ENCODE measurements at places on chromosomes 7 and 10.

DNA sequence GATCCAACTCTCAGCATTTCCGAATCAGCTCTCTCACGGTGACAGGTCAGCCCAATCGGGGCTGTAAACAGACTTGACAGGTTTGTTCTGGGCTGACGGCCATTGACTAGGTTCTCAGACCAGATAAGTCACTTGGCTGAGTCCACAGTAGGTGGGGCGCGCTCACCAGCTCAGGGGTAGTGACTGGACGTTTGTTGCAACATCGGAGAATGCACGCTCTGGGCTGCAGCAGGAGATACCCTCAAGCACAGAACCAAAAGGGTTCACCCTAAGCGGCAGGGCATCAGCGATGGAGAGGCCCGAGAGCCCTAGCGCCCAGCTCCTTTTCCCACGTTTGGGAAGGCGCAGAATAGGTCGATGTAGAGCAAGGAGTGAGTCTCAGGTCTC, 1.8 kb downstream of the KLLN start:
- DNase-seq, result no peak

- DNase-seq, result no peak
These were observed 639.0 kb downstream of the IPMK start for GRCh38 chr10:57628592-57629284.

DNA sequence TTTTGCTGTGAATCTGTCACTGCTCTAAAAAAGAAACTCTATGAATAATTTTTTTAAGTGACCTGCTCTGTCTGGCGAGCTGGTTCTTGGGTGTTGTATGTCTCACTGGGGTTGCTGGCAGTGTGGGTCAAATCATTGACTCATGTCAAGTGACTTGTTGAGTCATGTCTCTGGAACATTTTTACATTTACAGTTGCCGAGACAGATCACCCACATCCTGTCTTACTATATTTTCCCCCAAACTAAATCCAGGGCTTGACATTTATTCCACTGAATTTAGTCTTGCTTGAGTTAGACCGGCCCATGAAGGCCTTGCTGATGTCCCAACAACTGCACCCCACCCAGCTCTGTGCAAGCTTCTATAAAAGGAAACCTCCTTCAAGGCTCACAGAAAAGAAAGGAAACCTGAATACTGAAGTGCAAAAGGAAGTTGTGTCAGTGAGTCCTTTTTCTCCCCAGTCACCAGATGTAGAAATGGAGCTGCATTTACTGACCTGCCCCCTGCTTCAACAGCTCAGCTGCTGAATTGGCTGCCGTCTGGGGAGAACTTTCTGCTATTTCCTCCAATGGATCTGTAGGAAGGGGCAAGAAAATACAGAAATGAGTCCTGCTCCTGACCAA, 290.3 kb downstream of the TNS3 start:
- no peak for DNase-seq

- DNase-seq, result no peak
These were observed 184.2 kb downstream of the KMT2E start for GRCh38 chr7:105198223-105198622.

- DNase-seq, result no peak
These were observed 67.6 kb downstream of the IDE start for GRCh38 chr10:92506336-92506735.

- no peak for DNase-seq
These were observed 139.3 kb upstream of the ODAD2 start for GRCh38 chr10:28137907-28138880.

- peak; percentile 31 for DNase-seq
These were observed 9.9 kb downstream of the ZNF511 start for GRCh38 chr10:133318494-133319127.

DNA sequence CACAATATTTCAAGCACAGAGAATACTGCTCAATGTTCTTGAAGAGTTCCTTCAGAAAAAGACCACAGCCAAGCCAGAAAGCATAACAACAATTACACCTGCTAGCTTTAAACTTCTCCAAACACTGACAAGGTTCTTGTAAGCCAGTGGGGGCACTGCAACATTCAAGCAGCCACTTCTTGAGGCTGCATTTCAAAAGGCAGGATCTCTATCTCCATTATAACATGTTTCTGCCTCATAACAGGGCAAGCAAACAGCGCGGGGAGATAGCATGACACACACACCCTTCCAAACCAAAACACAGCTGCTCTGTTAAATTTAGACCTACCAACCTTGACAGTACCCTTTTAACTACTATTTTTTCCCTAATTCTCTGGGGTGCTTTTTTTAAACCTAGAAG, 30.8 kb downstream of the CHCHD3 start:
- DNase-seq, result no peak

DNA sequence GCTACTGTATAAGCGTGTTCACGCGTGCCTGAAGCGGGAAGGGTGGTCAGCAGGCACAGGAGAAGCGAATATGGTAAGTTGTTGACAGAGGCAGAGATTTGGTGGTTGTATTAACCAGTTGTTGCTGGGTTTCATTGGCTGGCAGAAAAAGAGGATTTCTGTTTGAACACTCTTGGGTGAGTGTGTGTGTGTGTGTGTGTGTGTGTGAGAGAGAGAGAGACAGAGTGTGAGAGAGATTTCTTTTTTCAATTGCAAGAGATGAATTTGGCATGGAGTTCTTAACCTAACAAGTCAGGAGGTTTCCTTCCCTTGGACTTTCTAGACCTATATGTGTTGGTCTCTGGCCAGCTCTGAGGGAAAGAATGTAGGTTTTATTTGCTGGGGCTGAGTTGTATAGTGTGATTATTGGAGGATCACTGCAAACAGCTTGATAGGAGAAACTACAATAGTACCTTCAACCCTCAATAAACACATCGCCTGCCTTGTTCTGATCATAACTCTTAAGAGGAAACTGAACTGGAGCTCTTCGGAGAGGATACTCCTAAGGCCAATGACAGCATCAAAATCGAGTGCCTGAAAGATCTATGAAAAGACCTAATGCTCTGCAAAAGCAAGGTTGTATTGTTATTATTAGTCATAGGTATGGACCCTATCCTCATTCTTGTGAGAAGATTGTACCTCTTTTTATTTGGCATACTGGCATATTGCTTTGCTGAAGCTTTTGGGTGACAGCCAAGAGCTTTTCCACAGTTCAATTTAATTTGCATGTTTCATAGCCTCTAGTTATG, 1.2 kb downstream of the MCU start:
- DNase-seq, result no peak

DNA sequence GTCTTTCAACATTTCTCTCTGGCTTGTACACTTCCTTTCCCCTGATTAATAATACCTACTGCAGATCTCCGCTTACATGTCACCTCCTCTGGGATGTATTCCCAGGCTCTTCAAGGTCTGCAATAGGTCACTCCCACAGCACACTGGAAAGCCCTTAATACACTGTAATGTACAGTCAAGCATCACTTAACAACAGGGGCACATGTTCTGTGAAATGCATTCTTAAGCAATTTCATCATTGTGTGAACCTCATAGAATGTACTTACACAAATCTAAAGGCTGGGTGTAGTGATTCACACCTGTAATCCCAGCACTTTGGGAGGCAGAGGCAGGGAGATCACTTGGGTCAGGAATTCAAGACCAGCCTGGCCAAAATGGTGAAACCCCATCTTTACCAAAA, 1.9 kb downstream of the COX15 start:
- DNase-seq, result no peak

DNA sequence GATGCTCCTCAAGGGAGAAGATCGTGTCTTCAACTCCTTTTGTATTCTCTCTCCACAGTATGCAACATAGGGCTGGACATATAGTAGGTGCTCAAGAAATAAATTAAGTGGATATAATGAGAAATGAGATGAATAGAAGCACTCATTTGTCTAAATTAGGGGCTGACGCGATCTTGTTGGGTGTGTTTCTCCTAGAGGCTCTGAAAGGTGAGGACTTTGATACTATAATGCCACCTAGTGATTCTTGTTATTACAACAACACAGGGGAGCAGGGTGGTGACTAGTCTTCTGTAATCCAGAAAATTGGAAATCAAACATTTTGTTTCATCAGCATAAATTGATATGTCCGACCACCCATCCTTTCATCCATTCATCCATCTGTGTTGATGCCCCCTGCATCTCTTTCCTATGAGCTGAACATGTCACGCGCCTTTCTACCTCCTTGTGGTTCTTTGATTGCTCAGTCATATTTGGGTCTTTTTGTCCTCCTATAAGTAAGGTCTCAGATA, 3.5 kb upstream of the CFAP58 start:
- DNase-seq, result no peak

GRCh38 chr7:44131173-44132029, 8.1 kb upstream of the POLD2 start:
- DNase-seq, result no peak

DNA sequence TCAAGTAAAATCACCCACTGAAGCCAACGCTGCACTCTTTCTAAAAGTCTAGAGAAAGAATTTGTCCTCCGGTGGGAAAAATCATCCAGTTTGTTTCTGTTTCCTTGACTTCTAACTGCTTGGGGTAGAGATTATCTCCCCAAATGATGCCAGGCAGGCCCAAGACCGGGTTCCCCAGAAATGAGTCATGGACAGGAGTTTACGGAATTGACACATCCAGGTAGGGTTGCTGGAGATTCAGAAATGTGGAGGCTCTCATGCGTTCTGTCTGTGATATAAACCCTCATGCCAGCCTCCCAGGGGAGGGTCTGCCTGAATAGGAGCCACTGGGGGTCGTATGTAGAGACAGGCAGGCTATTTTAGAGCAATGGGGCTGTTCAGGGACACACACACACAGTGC, 230.9 kb downstream of the TCERG1L start:
- no peak for DNase-seq

DNA sequence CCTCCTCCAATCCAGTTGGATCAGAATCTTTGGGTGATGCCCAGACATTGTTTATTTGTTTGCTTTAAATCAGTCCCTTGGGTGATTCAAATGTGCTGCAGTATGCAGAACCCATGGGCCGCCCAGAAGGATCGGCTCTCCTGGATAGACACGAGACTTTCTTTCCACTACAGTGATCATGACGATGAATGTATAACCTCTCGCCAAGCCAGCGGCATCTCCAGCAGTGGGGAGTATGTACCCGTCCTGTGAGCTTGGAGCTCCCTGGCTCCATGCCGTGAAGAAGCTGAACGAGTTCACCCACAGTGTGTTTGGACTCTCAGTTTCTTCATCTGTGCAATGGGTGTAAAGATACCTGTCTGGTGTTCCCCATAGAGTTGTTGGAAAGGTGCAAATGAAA, 162.3 kb downstream of the CAMK1D start:
- DNase-seq, result no peak

DNA sequence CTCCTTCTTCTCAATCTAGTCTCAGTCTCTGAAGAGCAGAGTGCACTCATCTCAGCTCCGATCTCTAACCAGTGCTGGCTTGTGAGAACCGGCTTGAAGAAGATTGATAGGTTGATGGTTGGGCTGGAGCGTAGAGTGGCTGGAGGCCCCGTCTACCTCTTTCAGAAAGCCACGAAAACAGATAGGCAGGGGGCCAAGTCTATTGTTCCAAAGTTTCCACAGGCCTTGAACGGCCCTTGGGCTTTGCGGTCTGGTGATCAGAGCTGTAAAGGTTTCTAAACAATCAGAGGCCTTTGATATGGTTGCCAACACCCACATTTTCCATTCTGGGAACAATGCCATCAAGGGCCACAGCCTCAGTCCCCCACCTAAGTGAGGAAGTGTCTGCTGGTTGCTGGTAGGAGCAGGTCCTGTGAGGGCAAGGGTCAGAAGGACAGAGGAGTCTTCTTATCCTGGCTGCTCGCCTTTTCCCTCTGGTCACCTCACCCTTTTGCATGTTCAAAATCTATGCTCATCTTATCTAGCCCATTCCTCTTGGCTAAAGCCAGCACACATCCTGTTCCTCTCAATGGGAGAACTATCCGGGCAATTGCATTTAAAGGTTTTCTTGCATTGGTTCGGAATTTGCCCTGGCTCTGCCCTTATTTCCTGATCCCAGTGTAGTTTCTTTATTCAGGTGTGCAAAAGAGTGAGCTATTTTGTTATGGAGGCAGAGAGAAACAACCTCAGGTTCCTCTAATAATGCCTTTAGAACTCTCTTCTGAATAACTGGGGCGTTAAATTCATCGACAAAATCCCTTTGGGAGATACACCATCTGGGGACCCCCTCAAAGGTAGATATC, 70.3 kb upstream of the KMT2E start:
- DNase-seq, result peak; percentile 13

DNA sequence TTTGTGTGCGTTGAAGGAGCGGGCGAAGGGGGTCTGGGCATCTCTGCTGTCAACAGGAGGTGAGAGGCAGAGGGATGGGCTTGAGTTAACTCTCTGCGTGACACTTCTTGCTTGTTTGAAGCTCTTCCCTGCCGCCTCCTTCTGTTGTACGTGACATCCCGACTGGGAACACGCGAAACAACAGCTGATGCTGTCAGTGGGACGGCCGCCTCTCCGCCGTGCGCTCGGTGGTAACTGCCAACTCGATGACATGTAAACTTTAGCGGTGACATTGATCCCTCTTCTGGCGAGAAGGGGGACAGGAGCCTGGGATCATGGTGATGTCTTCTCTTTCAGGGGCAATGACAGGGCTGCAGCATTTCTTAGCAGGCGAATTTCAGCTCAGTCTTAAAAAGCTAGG, 394.5 kb downstream of the TYW1 start:
- no peak for DNase-seq

- DNase-seq, result no peak
These were observed 31.8 kb downstream of the RAMP3 start for GRCh38 chr7:45189151-45189970.

DNA sequence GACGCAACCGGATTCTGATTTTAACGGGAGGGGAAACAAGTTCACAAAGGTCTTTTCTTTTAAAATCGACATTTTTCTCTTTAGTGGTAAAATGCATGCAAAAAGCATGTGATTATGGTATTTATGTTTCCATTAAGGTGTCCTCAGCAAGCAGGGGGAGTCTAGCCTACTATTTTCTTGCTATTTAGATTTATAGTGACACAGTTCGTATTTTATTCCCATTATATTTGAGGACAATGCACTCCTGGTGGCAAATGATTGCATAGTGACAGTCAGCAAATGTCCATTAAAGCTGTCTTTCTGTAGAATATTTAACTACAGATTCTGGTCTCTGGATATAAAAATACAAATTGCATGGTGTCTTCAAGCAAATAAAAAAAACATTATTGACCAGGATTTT, 554.2 kb downstream of the PARD3 start:
- DNase-seq, result no peak

DNA sequence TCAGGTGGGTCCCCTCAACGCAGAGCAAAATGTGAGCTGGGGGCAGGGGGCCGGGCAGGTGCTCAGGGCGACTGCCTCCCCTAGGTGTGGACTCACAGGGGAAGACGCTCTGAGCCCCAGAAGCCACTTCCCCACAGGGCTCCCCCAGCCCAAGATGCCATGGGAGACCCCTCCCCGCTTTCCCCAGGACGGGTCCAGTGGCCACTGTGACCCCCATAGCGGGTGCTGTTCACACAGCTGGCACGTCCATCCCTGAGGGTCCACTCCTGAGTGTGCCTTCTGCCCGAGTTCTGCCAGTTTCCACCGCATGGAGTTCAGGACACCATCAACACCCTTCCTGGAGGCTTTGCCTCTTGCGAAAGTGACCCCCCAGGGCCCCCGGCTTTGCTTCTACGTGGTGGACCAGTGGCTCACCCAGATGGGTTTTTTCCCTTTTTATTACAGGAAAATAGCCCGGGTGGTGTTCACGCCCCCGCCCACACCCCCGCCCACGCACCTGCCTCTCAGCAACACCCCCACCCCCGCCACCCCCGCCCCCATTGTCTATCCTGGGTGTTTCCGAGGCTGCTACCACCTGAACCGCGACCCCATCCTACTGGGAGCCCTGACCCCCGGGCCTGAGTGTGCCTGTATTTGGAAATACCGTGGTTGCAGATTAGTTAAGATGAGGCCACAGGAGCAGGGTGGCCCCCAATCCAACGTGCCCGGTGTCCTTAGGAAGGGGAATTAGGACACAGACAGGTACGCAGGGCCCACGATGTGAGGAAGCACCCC, 32.0 kb downstream of the ADAP1 start:
- no peak for DNase-seq
